Omental fat pad (tissue), 4 donors: ENCODE measurements at places on chromosomes 1 and 21.
A peak's percentile ranks its signal among the peaks of the same experiment; 100 is the strongest.

GRCh38 chr1:94246692-94247137, 9.3 kb upstream of the ARHGAP29 start:
- no peak for DNase-seq

- DNase-seq, result no peak
Measured at GRCh38 chr1:89175601-89176256, at the start of gene GBP7. GBP7 (minus strand) TSS chr1:89176003; CDS start chr1:89171935, 4,068 bp downstream.

- peak; percentile 38 for DNase-seq
Measured at GRCh38 chr1:17494114-17494729, 45.3 kb upstream of the ARHGEF10L start.

DNA sequence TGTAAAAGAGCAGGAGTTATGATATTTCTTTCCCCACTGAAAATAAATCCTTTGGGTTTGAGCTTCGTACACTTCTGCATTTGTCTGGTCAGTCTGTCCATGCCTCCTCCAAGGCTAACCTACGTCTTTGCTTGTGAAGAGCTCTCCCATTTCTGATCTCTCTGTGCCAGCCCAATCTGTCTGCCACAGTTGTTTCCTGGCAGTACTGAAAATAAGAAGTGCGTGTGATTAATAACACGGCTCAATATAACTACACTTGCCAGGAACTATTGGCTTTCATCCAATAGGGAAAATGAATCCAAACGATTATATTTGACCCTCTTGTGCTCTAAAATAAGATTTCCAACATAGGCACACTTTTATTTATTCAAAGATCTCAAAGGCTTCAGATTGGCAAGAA, 19.2 kb upstream of the COL24A1 start:
- DNase-seq, result no peak

DNA sequence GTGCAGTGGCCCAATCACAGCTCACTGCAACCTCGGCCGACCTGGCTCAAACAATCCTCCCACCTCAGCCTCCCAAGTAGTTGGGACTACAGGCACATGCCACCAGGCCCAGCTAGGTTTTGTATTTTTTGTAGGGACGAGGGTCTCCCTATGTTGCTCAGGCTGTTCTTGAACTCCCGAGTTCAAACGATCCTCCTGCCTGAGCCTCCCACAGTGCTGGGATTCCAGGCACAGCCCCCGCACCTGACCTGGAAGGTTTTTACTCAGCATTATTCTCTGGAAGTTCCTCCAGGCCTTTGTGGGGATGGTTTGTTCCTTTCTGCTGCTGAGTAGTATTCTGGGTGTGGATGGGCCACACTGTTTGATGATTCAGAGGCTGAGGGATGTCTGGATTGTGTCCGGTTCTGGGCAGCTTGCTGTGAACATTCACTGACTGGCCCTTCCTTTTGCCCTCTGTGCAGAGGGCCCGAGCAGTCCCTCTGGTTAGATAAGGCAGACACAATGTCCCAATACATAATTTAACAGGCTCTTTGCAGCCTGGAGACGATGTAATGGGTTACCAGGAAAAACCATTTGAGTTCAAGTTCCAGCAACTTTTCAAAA, 6.0 kb upstream of the TRAPPC10 start:
- DNase-seq, result no peak

- DNase-seq, result no peak
Measured at GRCh38 chr1:212119397-212119837, 83.9 kb downstream of the DTL start.

DNA sequence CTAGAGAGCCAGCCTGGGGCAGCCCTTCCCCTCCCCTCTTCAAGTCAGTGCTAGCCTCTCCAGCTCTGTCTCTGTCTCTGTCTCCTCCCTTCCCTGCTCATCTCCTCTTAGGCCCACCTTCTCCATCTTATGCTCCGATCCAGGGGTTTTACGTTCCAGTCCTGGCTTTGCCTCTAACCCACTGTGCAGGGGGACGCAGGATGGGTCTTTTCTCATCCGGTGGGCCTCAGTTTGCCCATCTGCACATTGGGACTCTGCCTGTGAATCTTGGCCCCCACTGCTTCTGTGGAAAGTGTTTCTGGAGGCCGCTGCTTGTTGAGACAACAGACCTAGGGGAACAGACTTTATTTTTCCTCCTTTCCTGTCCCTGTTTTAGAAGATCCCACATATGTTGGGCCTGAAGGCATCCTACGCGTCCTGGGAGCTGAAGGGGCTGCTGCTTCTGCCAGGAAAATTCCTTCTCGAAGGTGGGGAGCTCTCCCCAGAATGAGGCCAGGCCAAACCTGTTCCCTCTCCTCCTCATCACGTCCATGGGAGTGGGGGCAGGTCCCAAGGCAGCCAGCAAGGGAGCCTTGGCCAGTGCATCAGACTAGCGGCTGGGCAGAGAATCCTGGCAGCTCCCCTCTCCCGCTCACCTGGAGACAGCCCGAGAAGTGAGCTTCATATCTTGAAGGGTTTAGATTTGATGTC, 99.5 kb upstream of the CSF3R start:
- no peak for DNase-seq

GRCh38 chr1:160916666-160917065, 31.7 kb upstream of the ITLN1 start:
- DNase-seq, result no peak
